ENCODE measurements at places on chromosomes 16 and 17.

- DNase-seq = no peak
Measured at GRCh38 chr16:75965504-75966374, 239.4 kb upstream of the CPHXL start.

GRCh38 chr17:2691069-2691871 lies 20.3 kb downstream of the CLUH start:
- DNase-seq = no peak

DNA sequence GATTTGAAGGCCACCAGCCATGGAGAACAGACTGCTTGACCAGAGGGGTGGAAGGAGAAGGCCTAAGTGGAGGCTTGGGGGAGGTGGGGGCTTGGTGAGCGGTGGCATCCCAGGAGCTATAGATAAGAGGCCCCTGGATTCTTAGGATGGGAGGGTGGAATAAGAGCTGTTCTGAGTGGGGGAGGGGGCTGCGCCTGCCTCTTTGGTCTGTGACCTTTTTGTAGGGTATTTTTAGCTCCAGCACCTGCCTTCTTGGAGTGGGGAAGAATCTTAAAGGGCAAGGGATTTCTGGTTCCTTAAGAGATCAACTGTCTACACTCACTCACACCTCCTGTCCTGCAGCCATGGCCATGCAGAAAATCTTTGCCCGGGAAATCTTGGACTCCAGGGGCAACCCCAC lies 567 bp downstream of the ENO3 start:
- DNase-seq = no peak

DNA sequence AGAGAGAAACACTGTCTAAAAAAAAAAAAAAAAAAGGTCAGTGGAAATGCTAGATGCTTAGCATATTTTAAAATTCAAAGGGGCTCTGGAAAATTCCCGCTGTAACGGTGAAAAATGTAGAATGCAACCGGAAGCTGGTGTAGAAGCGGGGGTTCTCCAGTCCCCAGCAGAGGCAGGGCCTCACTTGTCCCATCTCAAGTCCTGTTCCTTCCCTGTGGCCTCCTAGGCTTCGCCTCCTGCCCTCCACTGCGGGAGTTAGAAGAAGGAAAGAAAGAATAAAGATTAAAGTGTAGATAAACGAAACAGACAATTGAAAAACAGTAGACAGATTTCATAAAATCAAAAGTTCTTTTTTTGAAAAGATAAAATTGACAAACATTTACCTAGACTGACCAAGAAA lies 14.8 kb upstream of the ZNF287 start:
- DNase-seq = no peak

DNA sequence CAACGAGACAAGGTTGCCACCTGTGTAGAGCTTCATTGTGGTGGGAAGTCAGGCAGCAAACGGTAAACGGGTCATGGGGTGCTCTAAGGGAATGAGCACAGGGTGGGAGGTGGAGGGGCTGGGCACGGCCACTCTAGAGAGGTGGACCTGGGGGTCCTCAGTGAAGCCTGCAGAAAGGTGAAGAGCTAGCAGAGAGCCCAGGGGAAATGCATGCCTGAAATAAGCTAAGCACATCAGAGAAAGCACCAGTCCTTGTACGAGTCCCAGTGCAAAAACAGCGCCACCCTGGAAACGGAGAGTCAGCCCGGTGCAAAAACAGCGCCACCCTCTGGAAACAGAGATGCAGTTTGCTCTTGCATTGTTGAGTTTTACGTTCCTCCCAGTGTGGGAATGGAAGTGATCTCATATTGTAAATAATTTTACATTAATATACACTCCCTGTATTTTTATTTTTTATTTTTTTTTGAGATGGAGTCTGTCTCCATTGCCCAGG lies 65.0 kb downstream of the TBC1D16 start:
- DNase-seq = peak; percentile 75

- peak; percentile 95 for DNase-seq
Measured at GRCh38 chr16:85615852-85616606, 2.9 kb downstream of the GSE1 start.

Measured in suppressor macrophage (primary cell).